ENCODE measurements at places on chromosomes 16 and 17. TPM values are rescaled to one million over a fixed set of nuclear protein-coding genes. Genes with fewer than 3 reads are reported as not detected.

Gene ZNF771
- 12.5 TPM for total RNA-seq

Gene FOXJ1
- total RNA-seq: 6.2 TPM

Gene TP53TG3
- not detected for total RNA-seq

Gene TBC1D3K
- total RNA-seq: not detected

Gene SLC13A2
- not detected for total RNA-seq

Gene CYGB
- total RNA-seq: 5.1 TPM

- no peak overlapping the region for H3K4me3 ChIP-seq
- no peak for DNase-seq
- H3K27ac ChIP-seq: peak overlapping the region; percentile 11
- no peaks in the 10 kb centered on the region for H3K27me3 ChIP-seq
Observed at GRCh38 chr17:12097326-12097725, 76.6 kb downstream of the MAP2K4 start.

GRCh38 chr16:24540602-24541210 lies 1.3 kb downstream of the RBBP6 start:
- H3K27me3 ChIP-seq: no peaks in the 10 kb centered on the region
- H3K36me3 ChIP-seq: peaks cover 12% of the 10 kb centered on the region
- H3K4me1 ChIP-seq: peaks cover 28% of the 10 kb centered on the region
- H3K4me3 ChIP-seq: peak overlapping the region; percentile 98
- peak overlapping the region; percentile 90 for H3K27ac ChIP-seq

- peaks cover 49% of the 10 kb centered on the region for H3K4me1 ChIP-seq
- H3K27me3 ChIP-seq: no peaks in the 10 kb centered on the region
- H3K4me3 ChIP-seq: peak overlapping the region; percentile 100
- no peak for DNase-seq
- peaks cover 52% of the 10 kb centered on the region for H3K36me3 ChIP-seq
Observed at GRCh38 chr17:64496348-64496785, 487 bp downstream of the POLG2 start.

DNA sequence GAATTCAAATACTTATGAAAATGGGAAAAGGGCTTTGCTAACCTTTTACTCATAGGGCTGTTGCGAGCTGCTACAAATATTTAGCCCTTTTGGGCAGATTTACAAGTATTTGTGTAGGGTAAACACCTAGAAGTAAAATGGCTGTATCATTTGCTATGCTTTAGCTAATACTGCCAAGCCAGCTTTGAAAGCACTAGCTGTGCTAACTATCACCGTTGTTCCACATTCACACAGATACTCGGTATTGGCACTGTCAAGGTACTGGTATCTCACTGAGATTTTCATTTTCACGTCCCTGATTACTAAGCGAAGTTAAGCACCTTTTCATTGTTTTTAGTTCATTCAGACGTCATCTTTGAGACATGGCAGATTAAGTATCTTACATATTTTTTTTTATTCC lies 84.8 kb downstream of the GLG1 start:
- DNase-seq: no peak
- no peaks in the 10 kb centered on the region for H3K4me1 ChIP-seq
- no peaks in the 10 kb centered on the region for H3K27me3 ChIP-seq
- H3K4me3 ChIP-seq: no peak overlapping the region

GRCh38 chr16:56362706-56363105 lies 62.6 kb downstream of the AMFR start:
- no peak overlapping the region for H3K27ac ChIP-seq
- no peak for DNase-seq
- no peak overlapping the region for H3K4me3 ChIP-seq
